Activated T-cell treated with anti-CD3 and anti-CD28 coated beads for 4 hours (primary cell): ENCODE measurements at places on chromosomes 7 and 10.

GRCh38 chr10:47381103-47381395, 3.0 kb downstream of the ZNF488 start:
- no peak for DNase-seq

DNA sequence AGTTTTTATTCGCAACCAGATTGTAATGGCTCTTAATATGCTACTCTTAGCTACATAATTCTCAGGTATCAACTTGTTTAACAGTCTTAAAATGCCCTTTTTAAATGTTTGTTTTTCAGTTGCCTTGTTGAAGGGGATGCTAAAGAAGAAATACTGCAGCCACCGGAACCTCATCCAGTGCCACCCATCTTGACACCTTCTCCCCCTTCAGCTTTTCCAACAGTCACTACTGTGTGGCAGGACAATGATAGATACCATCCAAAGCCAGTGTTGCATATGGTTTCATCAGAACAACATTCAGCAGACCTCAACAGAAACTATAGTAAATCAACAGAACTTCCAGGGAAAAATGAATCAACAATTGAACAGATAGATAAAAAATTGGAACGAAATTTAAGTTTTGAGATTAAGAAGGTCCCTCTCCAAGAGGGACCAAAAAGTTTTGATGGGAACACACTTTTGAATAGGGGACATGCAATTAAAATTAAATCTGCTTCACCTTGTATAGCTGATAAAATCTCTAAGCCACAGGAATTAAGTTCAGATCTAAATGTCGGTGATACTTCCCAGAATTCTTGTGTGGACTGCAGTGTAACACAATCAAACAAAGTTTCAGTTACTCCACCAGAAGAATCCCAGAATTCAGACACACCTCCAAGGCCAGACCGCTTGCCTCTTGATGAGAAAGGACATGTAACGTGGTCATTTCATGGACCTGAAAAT, 69.5 kb upstream of the RSBN1L start:
- no peak for DNase-seq

DNA sequence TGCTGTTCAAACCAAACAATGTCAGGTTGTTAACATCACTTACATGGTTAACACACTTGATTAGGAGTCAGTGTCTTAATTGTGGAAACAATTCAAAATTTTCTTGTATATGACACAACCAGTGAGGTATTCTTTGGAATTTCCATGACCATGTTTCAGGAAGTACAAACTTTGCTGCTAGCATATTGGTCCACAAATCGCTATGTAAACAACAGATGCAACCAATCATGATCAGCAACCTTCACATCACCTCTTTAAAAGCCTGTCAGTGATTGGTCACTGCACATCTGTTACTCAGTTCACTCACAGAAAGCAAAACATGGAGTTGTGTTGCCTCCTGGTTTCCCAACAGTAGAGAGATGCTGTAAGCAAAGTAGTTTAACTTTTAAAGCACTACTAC, 108.9 kb upstream of the FAM3C start:
- no peak for DNase-seq

- DNase-seq: no peak
These were observed 127.5 kb downstream of the COL28A1 start for GRCh38 chr7:7408001-7408770.

GRCh38 chr10:4807761-4808507, 18.1 kb upstream of the AKR1E2 start:
- no peak for DNase-seq

- DNase-seq: no peak
These were observed 92.2 kb downstream of the GATA3 start for GRCh38 chr10:8146650-8147049.

- no peak for DNase-seq
These were observed 534.5 kb upstream of the MKI67 start for GRCh38 chr10:128660726-128661125.

GRCh38 chr10:61463035-61463909, 10.1 kb upstream of the TMEM26 start:
- DNase-seq: no peak

GRCh38 chr7:9600974-9601373, 1167.6 kb downstream of the NXPH1 start:
- no peak for DNase-seq

DNA sequence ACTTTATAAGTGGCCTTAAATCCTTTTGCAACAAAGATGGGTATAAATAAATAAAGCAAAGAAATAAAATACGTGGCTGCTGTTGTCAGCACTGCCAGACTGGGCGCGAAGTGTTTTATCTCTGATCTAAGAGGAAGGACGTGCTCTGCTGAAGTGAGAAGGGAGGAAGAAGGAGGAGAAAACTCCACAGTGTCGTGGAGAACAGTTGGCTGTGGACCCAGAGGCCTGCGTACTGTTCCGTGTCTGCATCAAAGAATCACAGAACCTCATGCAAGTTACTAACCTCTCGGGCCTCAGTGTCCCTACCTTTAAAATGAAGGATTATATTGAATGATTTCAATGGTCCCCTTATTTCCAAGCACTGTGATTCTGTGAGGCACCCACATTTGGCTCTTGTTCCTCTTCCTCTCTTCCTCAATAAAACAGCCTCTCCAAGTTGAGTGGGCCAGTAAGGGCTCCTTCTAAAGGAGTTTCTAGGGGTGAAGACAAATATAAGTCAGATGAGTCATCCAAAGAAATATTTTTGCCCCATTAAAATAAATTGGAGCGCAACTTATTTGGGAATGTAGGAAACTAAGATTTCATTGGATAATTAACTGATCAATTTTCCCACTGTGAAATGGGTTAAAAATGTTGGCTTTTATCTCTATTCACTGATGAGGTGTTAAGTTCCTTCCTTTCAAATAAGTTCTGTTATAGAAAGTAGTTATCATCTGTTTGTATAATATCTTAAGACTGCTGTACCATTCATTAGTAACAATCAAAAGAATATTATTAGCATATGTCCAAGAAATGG, 126.9 kb upstream of the EFCAB10 start:
- DNase-seq: no peak

DNA sequence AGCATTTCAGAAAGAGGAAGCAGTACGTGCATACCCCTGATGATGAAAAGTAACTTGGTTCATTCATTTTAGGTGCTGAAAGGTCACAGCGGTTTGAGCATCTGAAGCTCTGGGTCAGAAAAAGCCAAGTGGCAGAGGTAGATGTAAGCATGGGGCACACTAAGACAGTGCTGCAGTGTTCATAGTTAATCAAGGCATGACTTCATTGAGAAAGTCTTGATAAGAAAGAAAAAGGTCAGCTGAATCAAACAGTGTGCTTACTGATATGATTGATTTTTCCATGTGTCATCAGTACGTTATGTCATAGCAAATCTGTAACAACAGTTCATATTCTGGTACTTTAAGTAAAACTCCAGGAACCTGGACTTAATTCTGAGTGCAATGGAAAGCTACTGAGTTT, 107.7 kb upstream of the PCLO start:
- DNase-seq: no peak

GRCh38 chr10:90314718-90315117, 543.1 kb downstream of the HTR7 start:
- no peak for DNase-seq

DNA sequence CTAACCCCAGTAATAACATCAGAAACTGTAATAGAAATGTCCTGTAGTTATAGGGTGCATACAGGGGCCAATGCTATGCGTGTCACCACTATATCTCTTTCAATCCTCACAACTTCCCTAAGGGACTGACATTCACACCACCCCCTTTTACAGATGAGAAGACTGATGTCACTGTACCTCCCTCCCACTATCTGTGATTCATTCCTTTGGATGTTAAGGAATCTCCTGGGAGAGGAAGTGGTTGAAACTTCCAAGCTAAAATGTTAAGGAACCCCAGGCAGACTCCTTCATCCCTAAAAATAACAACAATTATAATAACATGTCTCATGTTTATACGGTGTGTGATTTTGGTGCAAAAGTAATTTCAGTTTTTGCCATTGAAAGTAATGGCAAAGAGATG, 5.4 kb downstream of the COL13A1 start:
- no peak for DNase-seq

DNA sequence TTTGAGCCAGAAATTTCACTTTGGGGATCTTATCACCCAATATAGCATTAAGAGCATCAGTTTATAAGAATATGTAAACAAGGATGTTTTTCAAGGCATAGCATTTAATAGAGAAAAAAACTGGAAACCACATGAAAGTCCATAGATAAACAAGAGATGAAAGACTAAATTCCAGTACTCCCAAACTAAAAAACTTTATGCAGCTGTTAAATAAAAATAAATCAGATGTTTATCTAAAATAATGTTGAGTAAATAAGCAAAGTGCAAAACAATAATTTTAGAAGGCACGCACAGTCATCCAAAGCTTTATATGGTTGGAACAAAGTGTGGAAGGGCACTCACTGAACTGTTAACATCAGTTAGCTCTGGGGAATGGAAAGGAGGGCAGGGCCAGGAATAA, 21.0 kb downstream of the RNLS start:
- DNase-seq: no peak

- no peak for DNase-seq
These were observed 8.9 kb upstream of the KCNK18 start for GRCh38 chr10:117188371-117188770.

DNA sequence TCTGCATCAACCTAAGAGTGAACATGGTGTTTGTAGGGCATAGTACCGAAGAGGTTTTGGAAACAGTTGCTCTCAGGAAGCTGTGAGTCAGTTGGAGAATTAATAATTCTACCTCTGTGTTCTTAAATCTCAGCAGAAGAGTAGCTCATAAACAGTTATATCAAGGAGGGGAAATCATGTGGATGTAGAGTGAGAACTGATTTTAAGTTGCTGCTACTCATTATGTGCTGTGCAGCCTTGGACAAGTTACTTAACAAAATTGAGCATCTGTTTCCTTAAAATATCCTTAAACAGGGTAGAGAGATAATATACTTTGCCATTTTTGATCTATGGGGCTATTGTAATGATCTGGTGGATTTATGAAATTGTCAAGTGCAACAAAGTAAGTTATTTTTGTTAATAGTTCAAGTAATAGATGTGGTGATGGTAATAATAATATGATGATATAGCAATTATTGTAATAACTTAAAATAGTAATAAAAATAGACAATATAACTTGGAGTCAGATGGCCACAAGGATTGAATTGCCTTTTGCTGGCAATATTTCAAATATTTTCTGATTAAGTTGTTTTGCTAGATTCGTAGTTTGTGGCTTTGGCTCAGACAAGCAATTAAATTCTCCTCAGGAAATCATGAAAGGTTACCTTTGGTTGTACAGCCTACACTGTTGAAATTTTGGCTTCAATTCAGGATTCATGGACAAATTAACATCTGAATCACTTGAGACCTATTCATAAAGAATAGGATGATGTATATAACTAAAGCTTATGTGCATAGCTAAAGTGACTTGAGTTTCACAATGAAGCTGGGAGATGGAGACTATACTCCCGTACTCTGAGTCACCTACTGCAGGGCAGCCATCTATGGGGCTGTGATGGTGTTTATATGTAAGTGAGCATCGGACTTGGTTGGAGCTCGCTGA, 228.5 kb downstream of the CDK14 start:
- no peak for DNase-seq

DNA sequence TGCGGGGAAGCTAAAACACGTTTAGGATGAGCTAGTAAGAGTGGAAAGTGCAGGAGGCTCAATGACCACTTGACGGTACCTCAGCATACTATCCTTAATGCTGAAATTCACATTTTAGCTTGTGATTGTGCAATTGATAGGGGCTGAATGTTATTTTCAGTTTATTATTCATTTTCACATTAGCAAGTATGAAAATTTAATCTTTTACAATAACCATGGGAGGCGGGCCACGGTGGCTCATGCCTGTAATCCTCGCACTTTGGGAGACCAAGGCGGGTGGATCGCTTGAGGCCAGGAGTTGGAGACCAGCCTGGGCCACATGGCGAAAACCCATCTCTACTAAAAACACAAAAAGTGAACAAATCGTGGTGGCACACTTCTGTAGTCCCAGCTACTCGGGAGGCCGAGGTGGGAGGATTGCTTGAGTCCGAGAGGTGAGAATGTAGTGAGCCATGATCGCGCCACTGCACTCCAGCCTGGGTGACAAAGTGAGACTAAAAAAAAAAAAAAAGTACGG, 22.0 kb upstream of the ANLN start:
- DNase-seq: no peak

DNA sequence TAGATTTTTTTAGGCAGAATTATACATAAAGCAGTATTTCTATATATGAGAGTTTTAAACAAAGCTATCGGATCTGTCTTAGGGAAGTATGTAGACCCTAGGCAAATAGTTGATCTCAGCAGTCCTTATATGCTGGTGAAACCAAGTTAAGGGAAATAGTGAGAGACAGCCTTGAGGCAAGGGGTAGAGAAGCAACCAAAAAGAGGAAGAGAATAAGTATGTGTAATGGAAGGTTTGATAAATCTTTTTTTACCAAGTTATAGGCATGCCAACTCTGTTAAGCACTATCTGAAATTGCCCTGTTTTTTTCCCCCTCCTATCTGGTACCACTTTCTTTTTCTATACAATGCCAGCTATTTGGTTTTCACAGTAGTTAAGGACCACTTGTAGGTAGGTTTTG, 19.9 kb downstream of the SPAG6 start:
- no peak for DNase-seq

DNA sequence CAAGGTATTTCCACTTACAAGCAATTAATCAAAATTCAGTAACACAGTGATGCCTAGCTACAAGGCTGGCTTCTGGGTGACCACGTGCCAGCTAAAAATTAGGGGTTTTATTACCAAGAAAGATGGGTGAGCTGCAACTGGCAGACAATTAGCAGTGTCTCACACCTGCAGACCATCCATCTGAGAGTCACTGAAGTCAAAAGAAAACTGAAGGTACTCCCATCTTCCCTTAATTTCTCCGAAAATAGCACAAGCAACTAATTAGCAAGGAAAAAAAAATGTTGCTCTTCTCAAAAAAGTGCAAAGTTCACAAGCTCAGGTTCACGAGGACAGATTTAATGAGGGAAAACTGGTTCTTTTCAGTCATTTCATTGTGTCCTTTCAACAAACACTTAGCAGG, 28.4 kb downstream of the RSU1 start:
- DNase-seq: no peak

- no peak for DNase-seq
These were observed 428.4 kb downstream of the ARL4A start for GRCh38 chr7:13115855-13116254.

DNA sequence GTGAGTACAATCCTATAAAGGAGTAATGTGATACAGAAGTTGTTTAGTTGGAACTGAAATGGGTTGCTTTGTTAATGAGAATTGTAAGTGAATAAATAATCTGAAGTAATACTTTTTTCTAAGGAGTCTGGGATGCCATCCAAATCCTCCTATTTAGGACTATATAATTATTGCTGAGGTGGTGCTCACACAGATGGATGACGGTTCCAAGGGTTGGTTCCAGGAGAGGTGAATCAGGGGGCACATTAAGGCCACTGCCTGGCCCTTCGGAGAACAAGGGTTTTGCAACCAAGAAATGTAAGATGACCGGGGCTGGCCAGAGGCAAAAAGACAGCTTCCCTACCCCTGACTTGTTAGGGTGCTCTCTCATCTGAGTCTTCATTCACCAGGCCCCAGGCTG, 352.7 kb downstream of the PHTF2 start:
- DNase-seq: no peak

GRCh38 chr7:40298421-40298820, 163.6 kb downstream of the SUGCT start:
- DNase-seq: no peak

GRCh38 chr10:19252531-19252930, 203.9 kb downstream of the MALRD1 start:
- no peak for DNase-seq
